ENCODE measurements at places on chromosomes 6 and 20. TPM values are rescaled to one million over a fixed set of nuclear protein-coding genes. Genes with fewer than 3 reads are reported as not detected.

GRCh38 chr6:163808231-163808630 lies 393.7 kb downstream of the QKI start:
- no peak overlapping the region for H3K27ac ChIP-seq
- H3K36me3 ChIP-seq = no peaks in the 10 kb centered on the region
- no peak for DNase-seq
- H3K4me1 ChIP-seq = peaks cover 3% of the 10 kb centered on the region
- H3K4me3 ChIP-seq = no peak overlapping the region

DNA sequence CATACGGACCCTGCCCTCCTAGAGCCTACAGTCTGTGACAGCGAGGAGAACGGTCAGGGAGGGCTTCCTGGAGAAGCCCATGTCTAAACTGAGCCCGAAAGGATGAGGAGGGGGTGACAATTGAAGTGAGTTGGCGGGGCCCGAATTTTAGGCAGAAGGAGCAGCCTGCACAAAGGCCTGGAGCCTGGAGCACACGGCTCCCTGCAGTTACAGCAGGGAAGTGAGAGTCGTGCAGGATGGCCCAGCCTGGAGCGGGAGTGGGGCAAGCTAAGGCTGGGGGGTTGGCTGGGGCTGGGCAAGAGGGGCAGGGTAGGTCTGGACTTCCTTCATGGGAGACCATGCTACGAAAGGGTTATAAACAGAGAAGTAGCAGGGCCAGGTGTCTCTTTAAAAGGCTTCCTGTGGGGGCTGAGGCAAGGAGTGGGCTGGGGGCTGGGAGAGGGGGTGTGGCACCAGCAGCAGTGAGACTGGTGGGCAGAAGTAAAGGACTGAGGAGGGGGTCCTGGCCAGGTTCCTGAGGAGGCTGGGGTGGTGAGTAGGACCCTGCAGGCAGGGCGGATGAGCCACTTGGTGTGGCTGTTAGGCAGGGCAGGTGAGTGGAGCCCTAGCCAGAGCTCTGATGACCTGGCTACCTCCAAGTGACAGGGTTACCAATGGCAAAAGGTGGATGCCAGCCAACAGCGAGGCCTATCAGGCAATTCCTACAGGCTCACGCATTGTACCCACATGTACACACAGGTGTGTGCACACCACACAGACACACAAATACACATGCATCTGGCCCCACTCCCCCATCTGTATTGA lies 119.2 kb downstream of the MRPL14 start:
- no peak overlapping the region for H3K4me3 ChIP-seq
- H3K27me3 ChIP-seq = no peaks in the 10 kb centered on the region
- no peak overlapping the region for H3K27ac ChIP-seq
- H3K4me1 ChIP-seq = peaks cover 14% of the 10 kb centered on the region

GRCh38 chr6:66538551-66539135 lies 831.6 kb upstream of the EYS start:
- H3K36me3 ChIP-seq = no peaks in the 10 kb centered on the region
- no peak for DNase-seq
- H3K4me3 ChIP-seq = no peak overlapping the region
- H3K27ac ChIP-seq = no peak overlapping the region

CST4 gene
- total RNA-seq = not detected
